ENCODE measurements at places on chromosomes 7 and 10.

DNA sequence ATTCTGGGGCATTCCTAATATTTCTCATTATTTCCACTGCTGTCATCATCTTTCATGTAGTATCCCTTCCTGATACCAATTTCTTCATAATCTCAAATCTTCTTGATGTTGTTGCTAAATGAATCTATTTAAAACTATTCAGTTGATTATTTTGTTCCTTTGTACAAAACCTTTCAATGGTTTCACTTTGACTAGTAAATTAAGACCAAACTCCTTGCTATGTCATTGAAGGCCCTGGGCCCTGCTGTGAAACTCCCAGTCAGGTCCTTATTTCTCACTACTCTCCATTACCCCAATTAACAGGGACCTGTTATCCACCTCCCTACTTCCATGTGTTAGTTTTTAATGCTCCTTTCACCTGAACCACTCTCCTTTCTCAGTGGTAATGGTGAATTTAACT lies 97.0 kb downstream of the CTTNBP2 start:
- H3K27ac ChIP-seq = no peak overlapping the region
- H3K4me3 ChIP-seq = no peak overlapping the region
- no peak for DNase-seq
- no peaks in the 10 kb centered on the region for H3K27me3 ChIP-seq

DNA sequence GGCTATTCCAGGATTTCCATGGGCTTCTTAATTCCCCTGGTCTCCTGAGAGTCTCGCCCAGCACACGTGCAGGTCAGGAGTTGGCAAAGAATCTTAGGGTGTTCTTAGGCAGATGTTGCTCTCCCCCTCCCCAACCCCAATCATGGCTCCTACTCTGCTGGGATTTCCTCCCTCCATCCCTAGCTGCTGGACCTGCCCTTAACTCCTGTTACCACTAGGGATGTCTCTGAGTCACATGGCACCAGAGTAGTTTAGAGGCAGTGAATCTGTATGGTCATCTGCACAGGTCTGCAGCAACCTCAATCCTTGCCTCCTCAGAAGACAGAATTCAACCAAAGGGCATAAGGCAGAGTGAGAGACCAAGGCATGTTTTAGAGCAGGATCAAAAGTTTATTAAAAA lies 51.8 kb upstream of the CHST3 start:
- H3K4me1 ChIP-seq = peaks cover 16% of the 10 kb centered on the region
- no peak for DNase-seq
- no peak overlapping the region for H3K4me3 ChIP-seq
- no peaks in the 10 kb centered on the region for H3K36me3 ChIP-seq
- no peaks in the 10 kb centered on the region for H3K27me3 ChIP-seq

GRCh38 chr10:1115607-1115955 lies 59.4 kb downstream of the WDR37 start:
- H3K4me1 ChIP-seq = peaks cover 75% of the 10 kb centered on the region
- H3K27me3 ChIP-seq = no peaks in the 10 kb centered on the region
- H3K27ac ChIP-seq = no peak overlapping the region

GRCh38 chr7:537911-538634 lies 18.4 kb upstream of the PDGFA start:
- H3K4me3 ChIP-seq = no peak overlapping the region
- no peak for DNase-seq
- no peaks in the 10 kb centered on the region for H3K36me3 ChIP-seq

DNA sequence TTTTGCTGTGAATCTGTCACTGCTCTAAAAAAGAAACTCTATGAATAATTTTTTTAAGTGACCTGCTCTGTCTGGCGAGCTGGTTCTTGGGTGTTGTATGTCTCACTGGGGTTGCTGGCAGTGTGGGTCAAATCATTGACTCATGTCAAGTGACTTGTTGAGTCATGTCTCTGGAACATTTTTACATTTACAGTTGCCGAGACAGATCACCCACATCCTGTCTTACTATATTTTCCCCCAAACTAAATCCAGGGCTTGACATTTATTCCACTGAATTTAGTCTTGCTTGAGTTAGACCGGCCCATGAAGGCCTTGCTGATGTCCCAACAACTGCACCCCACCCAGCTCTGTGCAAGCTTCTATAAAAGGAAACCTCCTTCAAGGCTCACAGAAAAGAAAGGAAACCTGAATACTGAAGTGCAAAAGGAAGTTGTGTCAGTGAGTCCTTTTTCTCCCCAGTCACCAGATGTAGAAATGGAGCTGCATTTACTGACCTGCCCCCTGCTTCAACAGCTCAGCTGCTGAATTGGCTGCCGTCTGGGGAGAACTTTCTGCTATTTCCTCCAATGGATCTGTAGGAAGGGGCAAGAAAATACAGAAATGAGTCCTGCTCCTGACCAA lies 290.3 kb downstream of the TNS3 start:
- no peaks in the 10 kb centered on the region for H3K36me3 ChIP-seq
- no peaks in the 10 kb centered on the region for H3K4me1 ChIP-seq
- H3K27ac ChIP-seq = no peak overlapping the region
- H3K4me3 ChIP-seq = no peak overlapping the region
